ENCODE measurements at places on chromosomes 6 and 20.

GRCh38 chr20:62543470-62544302, 67.9 kb upstream of the GATA5 start:
- no peak for DNase-seq

DNA sequence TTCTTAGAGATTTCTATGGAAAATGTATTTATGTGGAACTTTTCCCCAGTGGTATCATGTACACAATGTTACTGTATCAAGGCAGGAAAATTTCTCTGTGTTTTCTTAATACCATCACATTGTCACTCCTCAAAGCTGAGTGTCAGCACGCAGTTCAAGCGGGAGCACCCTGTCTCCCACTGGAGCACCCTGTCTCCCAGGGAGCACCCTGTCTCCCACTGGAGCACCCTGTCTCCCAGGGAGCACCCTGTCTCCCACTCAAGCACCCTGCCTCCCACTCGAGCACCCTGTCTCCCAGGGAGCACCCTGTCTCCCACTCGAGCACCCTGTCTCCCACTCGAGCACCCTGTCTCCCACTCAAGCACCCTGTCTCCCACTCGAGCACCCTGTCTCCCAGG, 51.3 kb downstream of the PSMG4 start:
- DNase-seq: peak; percentile 6

GRCh38 chr6:23280437-23280836, 711.1 kb downstream of the HDGFL1 start:
- no peak for DNase-seq

DNA sequence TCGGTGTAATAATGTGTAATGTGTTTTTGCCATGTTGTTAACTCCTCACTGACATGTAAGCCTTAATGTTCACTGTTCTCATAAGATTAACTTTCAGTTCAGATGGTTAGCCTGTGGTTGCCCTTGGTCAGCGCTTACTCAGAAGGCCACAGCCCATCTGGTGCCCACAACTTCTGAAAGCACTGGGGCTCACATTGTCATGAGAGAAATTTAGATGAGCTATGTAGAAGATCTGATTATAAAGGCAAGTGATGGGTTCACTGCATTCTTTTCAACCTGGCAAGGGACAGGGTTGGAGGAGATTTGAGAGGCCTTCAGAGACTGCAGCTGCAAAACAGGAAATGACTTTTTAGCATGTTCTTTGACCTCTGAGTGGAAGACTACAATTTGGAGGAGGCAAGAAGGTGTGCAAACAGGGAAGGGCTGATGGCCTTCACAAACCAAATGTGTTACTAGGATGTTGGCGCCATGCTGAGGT, 242.3 kb upstream of the SUPT3H start:
- DNase-seq: no peak

- no peak for DNase-seq
Observed at GRCh38 chr20:11375335-11375734, 542.4 kb upstream of the BTBD3 start.

DNA sequence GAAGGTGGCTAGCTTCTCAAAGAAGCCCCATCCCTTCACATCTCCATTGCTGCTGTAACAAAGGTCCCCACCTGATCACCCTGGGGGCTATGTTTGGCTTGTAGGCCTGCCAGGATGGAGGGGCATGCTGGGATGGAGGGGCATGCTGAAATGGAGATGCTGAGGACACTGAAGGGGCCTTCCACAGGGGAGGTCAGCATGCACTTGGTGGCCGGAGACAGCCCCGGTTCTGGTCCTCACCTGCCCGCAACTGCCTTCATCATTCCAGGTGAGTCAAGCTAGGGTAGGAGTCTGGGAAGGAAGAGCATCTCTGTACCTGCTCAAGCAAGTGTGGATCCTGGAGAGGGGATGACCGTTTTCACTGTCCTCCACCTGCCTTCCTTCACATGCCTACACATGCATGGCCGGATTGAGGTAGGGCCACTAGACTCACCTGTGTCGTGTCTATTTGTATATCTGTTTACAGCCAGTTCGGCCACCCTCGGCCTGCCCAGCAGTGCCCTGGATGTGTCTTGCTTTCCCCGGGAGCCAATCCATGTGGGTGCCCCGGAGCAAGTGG, 6.0 kb downstream of the L3MBTL1 start:
- no peak for DNase-seq

DNA sequence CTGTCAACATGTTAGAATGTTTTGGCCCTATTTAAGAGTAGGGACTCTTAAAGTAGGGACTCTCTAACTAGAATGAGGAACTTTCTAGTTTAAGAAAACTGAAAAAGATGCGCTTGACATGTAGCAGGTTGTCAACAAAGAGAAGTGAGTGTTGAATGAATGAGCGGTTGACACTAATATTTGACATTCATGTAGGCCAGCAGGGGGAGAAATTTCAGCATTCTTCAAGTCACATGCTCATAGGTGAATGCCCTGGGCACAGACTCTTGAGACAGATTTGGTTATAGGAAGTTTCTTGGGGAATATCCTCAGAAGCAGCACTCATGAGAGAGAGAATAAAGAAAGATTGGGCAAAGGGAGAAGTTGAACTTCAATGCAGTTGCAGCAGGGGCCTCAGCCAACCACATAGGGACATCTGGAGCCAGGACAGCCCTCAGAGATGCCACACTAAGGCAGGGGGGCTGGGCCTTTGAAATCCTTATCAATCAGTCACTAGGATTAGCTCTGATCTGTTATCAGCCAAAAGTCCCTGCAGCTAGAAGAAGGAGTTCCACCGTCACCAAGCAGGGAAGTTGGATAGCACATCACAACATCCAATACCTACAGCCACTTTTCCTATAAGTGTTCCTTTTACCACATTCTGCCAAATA, 145.1 kb upstream of the FKBP1C start:
- no peak for DNase-seq

GRCh38 chr6:143119260-143119659, 58.6 kb downstream of the AIG1 start:
- DNase-seq: no peak

DNA sequence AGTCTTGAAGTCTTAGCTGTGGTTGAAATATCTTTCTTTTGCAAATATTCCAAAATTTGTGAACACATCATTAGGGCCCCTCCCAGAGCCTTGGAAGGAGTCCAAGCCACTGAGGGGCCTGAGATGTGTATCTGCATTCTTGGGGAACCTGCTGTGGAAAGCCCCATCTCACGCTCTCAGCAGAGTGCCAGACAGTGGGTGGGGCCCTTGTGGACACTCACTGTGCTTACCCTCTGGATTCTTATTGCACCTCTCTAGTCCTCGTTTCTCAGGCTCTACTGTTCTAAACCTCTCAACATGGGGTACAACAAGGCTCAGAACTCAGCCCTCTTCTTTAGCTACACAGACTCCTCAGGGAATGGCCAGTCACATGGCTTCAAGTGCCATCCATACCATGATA, 416.2 kb upstream of the CDH4 start:
- DNase-seq: no peak

DNA sequence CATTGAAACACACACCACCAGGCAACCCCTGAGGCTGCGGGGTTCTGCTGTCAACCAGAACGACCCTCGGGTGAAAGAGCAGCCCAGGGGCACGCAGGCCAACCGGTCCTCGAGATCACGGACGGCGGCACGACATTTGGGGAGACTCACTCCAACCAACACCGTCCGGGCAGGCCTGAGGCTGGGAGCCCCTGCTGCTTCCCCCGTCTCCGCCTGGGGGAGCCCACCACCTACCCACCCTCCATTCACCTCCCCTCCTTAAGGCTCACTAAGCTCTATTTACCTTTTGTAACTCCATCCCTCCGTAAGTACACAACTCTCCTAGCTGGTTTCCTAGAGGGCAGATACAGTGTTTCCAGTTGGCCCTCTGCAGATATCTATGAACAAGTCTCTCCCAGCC, 971.3 kb upstream of the DEFB115 start:
- no peak for DNase-seq

DNA sequence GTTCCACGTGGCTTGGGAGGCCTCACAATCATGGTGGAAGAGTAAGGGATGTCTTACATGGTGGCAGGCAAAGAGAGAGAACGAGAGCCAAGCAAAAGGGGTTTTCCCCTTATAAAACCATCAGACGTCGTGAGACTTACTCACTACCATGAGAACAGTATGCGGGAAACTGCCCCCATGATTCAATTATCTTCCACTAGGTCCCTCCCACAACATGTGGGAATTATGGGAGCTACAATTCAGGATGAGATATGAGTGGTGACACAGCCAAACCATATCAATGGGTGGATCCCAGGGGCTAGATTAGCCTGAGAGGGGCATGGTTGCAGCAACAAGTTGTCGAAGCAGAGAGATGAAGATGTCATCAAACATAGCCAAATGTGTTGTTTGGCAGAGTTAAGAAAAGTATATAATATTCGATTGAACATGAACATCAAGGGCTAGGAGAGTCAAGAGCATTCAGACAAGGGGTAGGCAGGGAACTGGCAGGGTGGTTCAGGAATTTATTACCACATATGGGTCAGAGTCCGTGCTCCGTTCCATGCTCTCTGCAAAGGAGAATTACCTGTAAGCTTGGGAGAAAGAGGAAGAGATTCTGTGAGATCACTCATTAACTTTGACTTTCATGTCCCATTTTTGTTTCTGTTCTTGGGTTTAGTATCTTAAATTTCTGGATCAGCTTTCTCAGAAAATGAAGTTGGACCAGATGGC, 98.8 kb downstream of the CCDC170 start:
- no peak for DNase-seq

- DNase-seq: no peak
Observed at GRCh38 chr6:76003113-76003512, 69.3 kb downstream of the IMPG1 start.

GRCh38 chr6:150334790-150335783, 33.7 kb upstream of the IYD start:
- DNase-seq: no peak

- no peak for DNase-seq
Observed at GRCh38 chr6:1757131-1757530, 147.4 kb downstream of the FOXC1 start.

- DNase-seq: no peak
Observed at GRCh38 chr6:93266116-93266817, 153.1 kb downstream of the EPHA7 start.

GRCh38 chr6:124859366-124859765, 102.9 kb upstream of the RNF217 start:
- DNase-seq: no peak

DNA sequence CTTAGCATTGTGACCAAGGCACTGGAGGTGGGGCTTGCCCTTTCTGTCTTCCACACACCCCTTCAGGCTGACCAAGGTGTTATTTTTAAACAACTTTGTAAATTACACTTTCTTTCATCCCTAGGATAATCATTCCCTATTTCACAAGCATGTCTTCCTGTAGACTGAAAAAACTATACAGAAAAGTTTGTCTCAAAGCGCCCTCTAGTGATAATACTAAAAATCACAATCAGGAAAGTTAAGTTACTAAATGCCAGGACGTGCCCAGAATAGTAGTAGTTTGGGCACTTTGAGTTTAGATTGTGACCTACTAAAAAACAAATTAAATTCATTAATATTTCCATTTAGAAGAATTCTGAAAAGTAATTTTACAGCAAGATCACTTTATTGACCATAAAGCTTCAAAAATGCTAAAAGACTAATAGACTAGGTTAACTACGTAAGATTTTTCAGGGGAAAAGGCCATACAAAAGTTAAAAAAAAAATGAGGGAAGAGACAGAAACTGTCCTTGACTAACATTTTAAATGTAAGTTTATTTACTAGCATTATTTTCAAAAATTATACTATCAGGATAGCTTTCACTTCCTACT, 123.3 kb upstream of the DUSP22 start:
- DNase-seq: no peak

GRCh38 chr6:139316622-139317317, 25.0 kb upstream of the TXLNB start:
- DNase-seq: no peak

- no peak for DNase-seq
Observed at GRCh38 chr6:166206510-166207283, 39.0 kb upstream of the TBXT start.

GRCh38 chr20:25586877-25587276, 1.5 kb upstream of the NINL start:
- no peak for DNase-seq

- no peak for DNase-seq
Observed at GRCh38 chr6:4336778-4337442, 201.5 kb upstream of the ECI2 start.

DNA sequence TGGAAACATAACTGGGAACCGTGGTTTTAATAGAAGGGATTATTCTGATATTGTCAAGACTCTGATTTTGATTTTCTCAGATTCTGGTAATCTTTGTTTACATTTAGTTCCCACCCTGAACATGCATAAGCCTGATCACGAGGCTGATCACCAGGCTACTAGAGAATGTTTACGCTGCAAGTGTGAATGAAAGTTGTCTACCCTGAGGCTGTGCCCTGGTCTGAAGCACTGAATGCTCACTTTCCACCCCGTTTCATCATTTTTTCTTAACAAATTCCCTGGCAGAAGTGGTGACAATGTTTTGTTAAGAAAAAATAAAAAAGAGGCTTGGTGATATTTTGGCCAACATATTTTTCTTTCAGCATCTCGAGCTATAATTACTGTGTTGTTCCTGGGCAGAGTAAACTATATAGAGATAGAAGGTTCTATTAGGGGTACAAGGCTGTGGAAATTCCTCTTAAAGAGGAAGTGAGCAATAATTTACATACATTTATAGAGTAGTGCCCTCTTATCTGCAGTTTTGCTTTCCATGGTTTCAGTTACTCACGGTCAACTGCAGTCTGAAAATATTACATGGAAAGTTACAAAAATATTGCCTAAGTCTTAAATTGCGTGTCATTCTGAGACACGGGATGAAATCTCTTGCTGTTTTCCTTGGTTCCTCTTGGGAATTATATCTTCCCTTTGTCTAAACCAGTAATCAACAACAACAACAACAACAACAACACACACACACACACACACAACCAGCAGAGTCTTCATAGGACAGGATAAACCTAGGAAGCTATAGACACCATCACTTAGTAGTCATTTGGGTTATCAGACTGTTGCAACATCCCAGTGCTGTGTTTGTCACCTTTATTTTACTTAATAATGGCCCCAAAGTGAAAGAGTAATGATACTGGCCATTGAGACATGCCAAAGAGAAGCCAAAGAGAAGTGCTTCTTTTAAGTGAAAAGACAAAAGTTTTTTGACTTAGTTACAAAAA, 566.6 kb upstream of the CITED2 start:
- DNase-seq: no peak

DNA sequence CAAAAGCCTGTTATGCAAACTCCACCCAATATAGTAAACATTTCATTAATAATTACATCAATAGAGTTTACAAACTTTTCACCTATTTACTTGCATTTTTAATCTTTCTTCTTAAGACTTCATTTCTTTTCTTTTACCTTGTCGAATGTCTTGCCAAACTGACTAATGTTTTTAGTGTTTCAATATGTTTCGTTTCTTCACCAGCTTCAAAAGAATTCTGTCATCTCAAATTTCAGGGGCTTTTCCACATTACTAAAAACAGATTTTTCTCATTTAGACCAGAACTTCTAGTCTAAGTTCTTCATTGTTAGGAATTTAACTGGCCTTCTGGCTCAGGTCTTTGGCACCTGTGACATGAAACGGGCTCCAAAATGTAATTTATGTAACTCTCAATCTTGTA, 196.5 kb downstream of the ARHGAP18 start:
- no peak for DNase-seq

GRCh38 chr6:55100686-55101085, 73.6 kb upstream of the HCRTR2 start:
- DNase-seq: no peak

GRCh38 chr20:5885866-5886265, 64.5 kb downstream of the TRMT6 start:
- no peak for DNase-seq

All from sciatic nerve (tissue), 2 donors.